Neuronal stem cell (in vitro differentiated cells): ENCODE measurements at places on chromosomes 4 and X.

DNA sequence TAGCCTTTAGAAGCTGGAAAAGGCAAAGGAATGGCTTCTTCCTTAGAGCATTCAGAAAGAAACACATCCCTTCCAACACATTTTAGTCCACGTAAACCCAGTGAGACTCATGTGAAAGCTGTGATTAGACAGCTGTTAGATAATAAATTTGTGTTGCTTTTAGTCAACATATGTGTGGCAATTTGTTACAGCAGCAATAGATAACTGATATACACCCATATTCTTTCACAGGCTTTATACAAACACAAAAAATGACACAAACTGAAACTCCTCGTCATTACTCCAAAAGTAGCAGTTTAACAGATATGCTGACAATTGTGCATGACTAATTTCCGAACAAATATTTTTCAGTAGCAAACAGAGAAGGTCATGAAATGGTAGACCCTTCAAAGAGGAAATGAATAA is 65.3 kb downstream of the ANTXR2 start:
- H3K4me1 ChIP-seq: no peaks in the 10 kb centered on the region
- H3K27me3 ChIP-seq: no peaks in the 10 kb centered on the region
- DNase-seq: no peak
- H3K27ac ChIP-seq: no peak overlapping the region
- H3K36me3 ChIP-seq: no peaks in the 10 kb centered on the region

- H3K36me3 ChIP-seq: no peaks in the 10 kb centered on the region
- H3K27ac ChIP-seq: no peak overlapping the region
- no peaks in the 10 kb centered on the region for H3K27me3 ChIP-seq
- no peak overlapping the region for H3K4me3 ChIP-seq
Observed at GRCh38 chr4:40475609-40476008, 140.5 kb downstream of the CHRNA9 start.

- no peak overlapping the region for H3K4me3 ChIP-seq
- no peaks in the 10 kb centered on the region for H3K36me3 ChIP-seq
Observed at GRCh38 chrX:92260102-92260501, 480.9 kb downstream of the PCDH11X start.

DNA sequence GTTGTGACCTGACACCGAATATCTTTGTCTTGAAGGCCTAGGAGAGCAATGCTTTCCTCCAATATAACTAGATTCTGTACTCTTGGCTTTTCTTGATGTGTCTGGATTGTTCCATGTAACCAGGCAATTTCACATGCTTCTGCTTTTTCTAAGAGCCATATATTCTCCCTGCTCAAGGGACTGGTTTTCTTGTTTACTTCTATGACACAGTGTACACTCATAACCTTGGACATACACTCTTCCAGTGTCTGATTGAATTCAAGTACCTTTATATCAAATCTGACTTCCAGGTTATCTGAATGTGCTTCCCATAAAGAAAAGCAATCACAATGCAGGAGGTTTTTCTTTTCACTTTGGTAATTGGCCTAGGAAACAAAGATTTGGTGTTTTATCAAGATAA is 17.4 kb upstream of the EIF4E start:
- H3K36me3 ChIP-seq: no peaks in the 10 kb centered on the region
- no peak overlapping the region for H3K27ac ChIP-seq
- no peaks in the 10 kb centered on the region for H3K4me1 ChIP-seq
- no peak for DNase-seq
- H3K27me3 ChIP-seq: no peaks in the 10 kb centered on the region

DNA sequence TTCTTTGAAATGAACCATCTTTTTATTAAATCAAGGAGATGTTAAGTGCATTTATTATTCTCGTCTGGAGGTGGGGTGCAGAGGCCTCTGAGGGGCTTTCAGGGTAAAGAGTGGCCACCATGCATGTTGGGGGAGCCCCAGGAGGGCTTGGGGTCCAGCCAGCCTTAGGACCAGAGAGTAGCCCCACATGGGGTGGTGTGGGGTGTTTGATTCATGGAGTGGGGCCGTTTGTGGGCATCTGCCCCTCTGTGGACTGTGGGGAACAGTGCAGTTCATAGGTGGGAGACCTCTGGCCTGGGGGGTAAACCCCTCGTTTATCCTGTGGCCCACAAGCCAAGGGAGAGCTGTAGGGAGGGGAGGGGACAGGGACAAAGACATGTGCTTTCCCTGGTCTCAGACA is 26.9 kb downstream of the HTRA3 start:
- no peaks in the 10 kb centered on the region for H3K36me3 ChIP-seq
- no peak for DNase-seq
- no peaks in the 10 kb centered on the region for H3K4me1 ChIP-seq
- no peak overlapping the region for H3K4me3 ChIP-seq

GRCh38 chr4:100306018-100306417 is 115.8 kb upstream of the DDIT4L start:
- no peaks in the 10 kb centered on the region for H3K4me1 ChIP-seq
- no peaks in the 10 kb centered on the region for H3K27me3 ChIP-seq
- no peaks in the 10 kb centered on the region for H3K36me3 ChIP-seq
- H3K27ac ChIP-seq: no peak overlapping the region
- DNase-seq: no peak

DNA sequence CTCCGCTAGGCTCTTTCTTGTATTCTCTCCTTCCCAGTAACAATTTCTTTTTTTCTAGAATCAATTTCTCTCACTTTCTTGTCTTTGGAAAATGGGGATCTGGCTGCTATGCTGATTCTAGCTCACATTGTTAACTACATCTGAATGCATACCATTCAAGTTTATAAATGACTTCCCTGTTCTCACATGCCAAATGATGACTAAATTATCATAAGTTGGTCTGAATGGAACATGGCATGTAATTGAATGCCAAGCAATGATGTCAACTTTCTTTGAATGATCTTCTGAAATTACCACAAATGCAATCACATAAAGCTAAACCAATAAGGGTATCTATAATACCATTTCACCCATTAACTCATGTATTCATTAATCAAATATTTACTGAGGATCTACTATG is 2.7 kb upstream of the ITM2A start:
- H3K27me3 ChIP-seq: no peaks in the 10 kb centered on the region
- no peaks in the 10 kb centered on the region for H3K4me1 ChIP-seq
- no peaks in the 10 kb centered on the region for H3K36me3 ChIP-seq
- no peak for DNase-seq
- H3K27ac ChIP-seq: no peak overlapping the region

- DNase-seq: no peak
- H3K27me3 ChIP-seq: no peaks in the 10 kb centered on the region
- H3K27ac ChIP-seq: no peak overlapping the region
- H3K4me3 ChIP-seq: no peak overlapping the region
- no peaks in the 10 kb centered on the region for H3K36me3 ChIP-seq
Observed at GRCh38 chr4:73872316-73873108, 3.3 kb downstream of the CXCL1 start.

DNA sequence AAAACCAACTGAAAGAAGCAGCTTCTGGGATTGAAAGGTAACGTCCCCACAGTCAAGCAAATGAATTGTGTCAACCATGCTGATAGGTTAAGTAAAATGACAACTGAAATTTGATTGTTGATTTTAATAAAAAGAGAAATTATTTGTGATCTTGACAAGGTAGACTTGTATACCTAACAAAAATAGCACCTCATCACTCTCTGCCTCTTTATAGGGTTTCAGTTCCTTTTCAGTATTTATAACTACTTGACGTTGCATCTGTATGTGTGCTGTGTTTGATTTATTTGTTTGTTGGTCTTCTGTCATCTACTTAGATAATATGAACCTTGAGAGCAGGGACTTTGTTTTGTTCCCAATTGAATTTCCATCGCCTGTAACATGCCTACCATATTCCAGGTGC is 7.9 kb upstream of the PPP3CA start:
- H3K4me3 ChIP-seq: no peak overlapping the region
- H3K4me1 ChIP-seq: no peaks in the 10 kb centered on the region
- H3K27me3 ChIP-seq: no peaks in the 10 kb centered on the region
- H3K27ac ChIP-seq: no peak overlapping the region
- no peaks in the 10 kb centered on the region for H3K36me3 ChIP-seq
- DNase-seq: no peak

DNA sequence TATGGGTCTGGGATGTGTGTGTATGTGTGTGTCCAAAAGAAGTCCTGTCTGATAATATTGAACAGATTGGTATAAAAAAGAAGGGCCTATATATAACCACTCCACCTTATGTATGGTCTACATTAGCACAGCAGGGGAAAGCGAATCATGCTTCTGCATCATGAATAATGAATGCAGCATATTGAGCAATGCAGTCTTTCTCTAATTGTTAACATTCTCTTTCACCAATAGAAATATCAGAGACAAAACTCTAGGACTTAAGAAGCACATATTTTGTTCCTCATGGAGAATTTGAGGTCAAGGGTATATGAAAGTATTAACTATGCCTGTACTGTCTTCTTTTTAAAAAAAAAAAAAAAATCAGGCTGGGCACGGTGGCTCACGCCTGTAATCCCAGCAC is 264.3 kb upstream of the NOCT start:
- H3K27me3 ChIP-seq: no peaks in the 10 kb centered on the region
- no peaks in the 10 kb centered on the region for H3K4me1 ChIP-seq
- DNase-seq: no peak
- no peak overlapping the region for H3K4me3 ChIP-seq
- H3K27ac ChIP-seq: no peak overlapping the region

DNA sequence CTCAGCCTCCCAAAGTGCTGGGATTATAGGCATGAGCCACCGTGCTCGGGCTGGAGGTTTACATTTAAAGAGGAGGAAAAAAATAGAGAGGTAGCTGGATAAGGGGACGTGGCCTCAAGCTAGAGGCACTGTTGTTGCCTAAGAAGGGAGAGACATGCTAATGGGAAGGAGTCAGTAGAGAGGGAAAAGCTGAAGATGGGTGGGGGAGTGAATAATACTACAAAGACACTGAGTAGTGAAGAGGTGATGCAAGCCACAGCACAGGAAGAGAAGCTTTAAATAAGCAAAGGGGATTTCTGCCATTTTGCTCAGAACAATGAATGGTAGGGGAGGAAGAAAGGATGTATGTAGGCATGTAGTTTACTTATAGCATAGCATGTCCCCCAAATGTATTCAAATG is 11.5 kb upstream of the AP1S2 start:
- no peak for DNase-seq
- peaks cover 1% of the 10 kb centered on the region for H3K4me1 ChIP-seq
- no peak overlapping the region for H3K4me3 ChIP-seq
- H3K27ac ChIP-seq: no peak overlapping the region
- H3K36me3 ChIP-seq: no peaks in the 10 kb centered on the region
- no peaks in the 10 kb centered on the region for H3K27me3 ChIP-seq

DNA sequence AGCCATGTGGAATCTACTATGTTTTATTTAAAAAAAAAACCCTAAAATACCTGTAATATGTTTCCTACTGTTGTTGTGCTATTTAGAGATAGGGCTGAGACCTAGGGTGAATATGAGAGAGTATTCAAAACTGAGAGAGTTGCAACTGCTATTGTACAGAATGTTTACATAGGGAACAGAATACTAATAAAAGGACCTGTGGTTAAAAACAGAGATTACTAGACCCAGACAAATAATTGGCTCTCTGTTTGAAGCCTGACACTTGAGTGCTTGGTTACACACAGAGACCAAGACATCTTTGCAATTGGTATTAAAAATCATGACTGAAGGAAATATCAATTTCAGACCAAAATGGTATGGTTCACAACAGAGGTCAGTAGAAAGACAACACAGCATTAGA is 278.9 kb upstream of the GIMD1 start:
- H3K4me3 ChIP-seq: no peak overlapping the region
- H3K27me3 ChIP-seq: no peaks in the 10 kb centered on the region
- DNase-seq: no peak
- H3K4me1 ChIP-seq: no peaks in the 10 kb centered on the region
- H3K27ac ChIP-seq: no peak overlapping the region
- no peaks in the 10 kb centered on the region for H3K36me3 ChIP-seq

DNA sequence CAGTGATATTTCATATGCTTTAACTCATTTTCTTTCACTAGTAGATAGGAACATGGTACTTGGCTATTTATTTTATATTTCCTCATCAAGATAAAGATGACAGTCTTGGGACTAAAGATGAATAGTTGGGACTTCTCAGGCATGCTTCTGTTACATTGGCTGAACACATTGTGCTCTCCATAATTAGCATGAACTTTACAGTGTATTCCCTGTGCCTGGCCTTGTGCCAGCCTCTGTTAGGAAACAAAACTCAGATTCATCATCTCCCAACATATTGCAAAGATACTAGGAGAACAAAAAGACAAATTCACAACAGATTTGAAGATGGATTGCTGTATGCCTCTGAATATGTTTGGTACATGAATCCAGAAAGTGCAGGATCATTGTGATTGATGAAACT is 26.4 kb downstream of the GRIA2 start:
- peaks cover 2% of the 10 kb centered on the region for H3K4me1 ChIP-seq
- no peak overlapping the region for H3K4me3 ChIP-seq
- H3K36me3 ChIP-seq: no peaks in the 10 kb centered on the region
- H3K27ac ChIP-seq: no peak overlapping the region
- DNase-seq: no peak

DNA sequence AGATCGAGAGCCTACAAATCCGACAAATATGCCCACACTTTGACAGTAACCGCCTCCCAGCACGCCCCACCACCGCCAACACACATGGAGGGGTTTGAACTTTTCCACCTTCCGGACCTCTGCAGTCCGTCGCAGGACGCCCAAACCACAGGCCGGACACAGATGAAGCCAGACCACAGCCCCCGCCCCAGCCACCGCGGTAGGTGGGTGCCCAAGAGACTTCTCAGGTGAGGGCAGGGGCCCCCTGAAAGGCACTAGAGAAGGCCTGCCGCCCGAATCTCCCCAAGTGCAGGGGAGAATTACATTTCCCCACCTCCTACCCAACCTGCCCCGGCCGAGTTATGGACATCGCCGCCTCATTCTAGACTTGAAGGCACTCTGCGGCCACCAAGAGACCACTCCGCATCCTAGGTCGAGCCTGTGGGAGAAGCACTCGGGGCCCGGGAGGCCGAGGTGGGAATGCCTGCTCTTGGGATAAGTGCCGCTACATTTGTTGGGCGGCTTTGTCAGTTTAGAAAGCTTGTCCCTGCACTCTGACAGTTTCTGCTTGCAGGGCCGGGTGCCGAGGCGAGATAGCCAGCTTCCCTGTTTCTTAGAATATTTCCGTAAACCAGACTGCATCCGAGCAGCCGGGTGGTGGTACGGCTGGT is 21.5 kb downstream of the HAND2 start:
- no peak overlapping the region for H3K27ac ChIP-seq
- H3K36me3 ChIP-seq: no peaks in the 10 kb centered on the region
- no peak overlapping the region for H3K4me3 ChIP-seq
- DNase-seq: no peak
- peaks cover 7% of the 10 kb centered on the region for H3K4me1 ChIP-seq

DNA sequence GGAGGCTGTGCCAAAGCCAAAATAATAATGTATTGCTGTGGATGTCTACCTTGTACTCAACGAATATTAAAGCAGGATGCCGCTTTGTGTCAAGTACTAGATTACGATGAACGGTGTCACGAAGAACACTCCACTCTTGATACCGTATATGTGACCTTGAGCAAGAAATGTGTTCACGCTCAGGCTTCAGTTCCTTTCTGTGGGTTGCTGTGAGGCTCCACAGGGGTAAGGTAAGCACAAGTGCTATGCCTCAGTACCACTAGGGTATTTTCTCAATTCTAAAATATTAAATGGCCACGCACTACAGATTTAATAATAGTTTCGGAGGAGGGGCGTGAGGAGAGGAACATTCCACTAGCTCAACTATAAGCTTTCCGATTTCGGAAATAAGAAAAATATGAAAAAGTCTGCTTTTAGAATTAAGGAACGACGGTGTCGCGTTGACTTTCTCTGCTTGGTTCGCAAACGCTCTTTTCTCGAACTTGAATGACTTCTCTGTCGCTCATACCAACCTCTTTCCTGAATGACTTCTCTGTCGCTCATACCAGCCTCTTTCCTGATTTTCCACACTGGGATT is 607 bp upstream of the SCOC start:
- no peak for DNase-seq
- peaks cover 8% of the 10 kb centered on the region for H3K4me1 ChIP-seq
- H3K27ac ChIP-seq: peak overlapping the region; percentile 51
- peak overlapping the region; percentile 78 for H3K4me3 ChIP-seq
- no peaks in the 10 kb centered on the region for H3K36me3 ChIP-seq
